ENCODE measurements at places on chromosomes 4 and X. TPM values are rescaled to one million over a fixed set of nuclear protein-coding genes. Genes with fewer than 3 reads are reported as not detected.

Gene XK
- not detected for total RNA-seq

- H3K27ac ChIP-seq: no peak overlapping the region
- DNase-seq: no peak
- no peak overlapping the region for H3K4me3 ChIP-seq
- no peaks in the 10 kb centered on the region for H3K36me3 ChIP-seq
These were observed 71.8 kb downstream of the SUPT20HL2 start for GRCh38 chrX:24241822-24242648.

DNA sequence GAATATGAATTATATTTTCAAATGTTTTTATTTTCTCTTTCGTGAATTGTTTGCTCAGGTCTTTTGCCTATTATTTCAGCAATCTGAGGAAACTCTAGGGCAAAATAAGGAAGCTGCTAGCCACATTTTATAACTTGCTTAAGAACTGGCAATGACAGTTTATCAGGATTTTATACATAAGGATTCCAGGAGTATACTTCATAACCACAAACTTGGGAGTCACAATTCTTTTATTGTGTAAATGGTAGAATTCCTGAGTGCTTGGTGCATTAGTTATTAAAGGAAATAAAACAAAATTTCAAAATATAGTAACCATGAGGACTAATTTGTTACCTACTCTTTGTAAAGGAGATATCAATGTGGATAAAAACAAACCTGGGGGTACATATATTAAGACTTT, 54.4 kb downstream of the PALLD start:
- H3K4me1 ChIP-seq: no peaks in the 10 kb centered on the region
- no peaks in the 10 kb centered on the region for H3K36me3 ChIP-seq
- H3K4me3 ChIP-seq: no peak overlapping the region
- peaks cover 8% of the 10 kb centered on the region for H3K27me3 ChIP-seq
- no peak for DNase-seq

GRCh38 chr4:68272860-68273259, 27.4 kb upstream of the TMPRSS11B start:
- H3K27me3 ChIP-seq: peaks cover 13% of the 10 kb centered on the region
- DNase-seq: no peak
- H3K4me3 ChIP-seq: no peak overlapping the region

DNA sequence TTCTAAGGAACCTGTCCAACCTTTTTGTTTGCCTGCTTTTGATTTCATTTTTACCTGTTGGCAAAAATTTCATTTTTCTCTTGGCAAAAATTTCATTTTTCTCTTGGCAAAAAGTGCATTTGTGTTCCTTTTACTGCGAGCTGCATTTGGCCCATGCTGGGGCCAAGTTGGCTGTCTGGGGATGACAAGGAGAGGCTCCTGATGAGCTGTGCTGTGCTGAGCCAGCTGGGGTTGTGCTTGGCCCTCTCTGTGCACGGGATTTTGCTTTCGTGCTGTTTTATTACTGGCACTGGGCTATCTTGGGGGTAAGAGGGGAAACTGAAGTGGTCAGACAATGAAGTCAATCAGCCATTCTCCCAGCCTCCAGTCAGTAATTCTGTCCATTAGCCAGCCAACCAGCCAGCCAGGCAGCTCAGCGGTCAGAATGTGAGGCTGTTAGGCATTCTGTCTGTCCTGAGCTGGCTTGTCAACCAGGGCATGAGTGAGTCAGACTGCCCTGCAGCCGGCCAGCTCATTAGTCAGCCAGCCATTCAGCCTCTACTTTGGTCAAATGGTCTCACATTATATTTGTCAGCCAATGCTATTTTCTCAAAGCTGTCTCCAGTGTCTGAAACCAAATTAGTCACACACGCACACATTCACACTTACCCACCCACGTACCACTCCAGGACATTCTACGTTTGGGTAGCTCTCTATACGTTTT, 56.9 kb upstream of the PRPS1 start:
- H3K4me1 ChIP-seq: no peaks in the 10 kb centered on the region
- H3K27ac ChIP-seq: no peak overlapping the region
- no peak overlapping the region for H3K4me3 ChIP-seq
- no peaks in the 10 kb centered on the region for H3K27me3 ChIP-seq
- no peak for DNase-seq

Measured in activated CD8-positive, alpha-beta T cell treated with anti-CD3 and anti-CD28 coated beads, Interleukin-2, amount 10 ng/mL, durations not matched to agents 7 days and 5 days (primary cell).